ENCODE measurements at places on chromosomes 12 and 14.

DNA sequence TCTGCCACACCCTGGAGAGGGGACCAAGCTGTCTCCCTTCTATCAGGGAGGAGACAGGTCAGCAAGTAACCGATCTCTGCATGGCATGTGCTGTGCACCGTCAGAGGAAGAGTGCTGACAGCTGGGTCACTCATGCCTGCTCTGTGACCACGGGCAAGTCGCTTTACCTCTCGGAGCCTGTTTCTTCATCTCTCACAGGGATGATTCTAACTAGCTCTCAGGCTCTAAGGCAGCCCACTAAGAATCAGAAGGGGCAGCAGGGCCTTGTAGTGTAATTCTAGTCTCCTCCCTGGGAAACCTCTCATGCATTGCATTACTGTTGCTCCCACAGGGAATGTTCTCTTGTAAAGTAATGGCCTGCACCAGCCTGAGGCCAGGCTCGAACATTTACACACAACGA lies 11.9 kb downstream of the CD9 start:
- no peak for DNase-seq

GRCh38 chr12:93502802-93503623 lies 35.7 kb downstream of the MRPL42 start:
- DNase-seq: peak; percentile 20

- DNase-seq: peak; percentile 62
Observed at GRCh38 chr14:64760146-64760755, 56.0 kb downstream of the PLEKHG3 start.

DNA sequence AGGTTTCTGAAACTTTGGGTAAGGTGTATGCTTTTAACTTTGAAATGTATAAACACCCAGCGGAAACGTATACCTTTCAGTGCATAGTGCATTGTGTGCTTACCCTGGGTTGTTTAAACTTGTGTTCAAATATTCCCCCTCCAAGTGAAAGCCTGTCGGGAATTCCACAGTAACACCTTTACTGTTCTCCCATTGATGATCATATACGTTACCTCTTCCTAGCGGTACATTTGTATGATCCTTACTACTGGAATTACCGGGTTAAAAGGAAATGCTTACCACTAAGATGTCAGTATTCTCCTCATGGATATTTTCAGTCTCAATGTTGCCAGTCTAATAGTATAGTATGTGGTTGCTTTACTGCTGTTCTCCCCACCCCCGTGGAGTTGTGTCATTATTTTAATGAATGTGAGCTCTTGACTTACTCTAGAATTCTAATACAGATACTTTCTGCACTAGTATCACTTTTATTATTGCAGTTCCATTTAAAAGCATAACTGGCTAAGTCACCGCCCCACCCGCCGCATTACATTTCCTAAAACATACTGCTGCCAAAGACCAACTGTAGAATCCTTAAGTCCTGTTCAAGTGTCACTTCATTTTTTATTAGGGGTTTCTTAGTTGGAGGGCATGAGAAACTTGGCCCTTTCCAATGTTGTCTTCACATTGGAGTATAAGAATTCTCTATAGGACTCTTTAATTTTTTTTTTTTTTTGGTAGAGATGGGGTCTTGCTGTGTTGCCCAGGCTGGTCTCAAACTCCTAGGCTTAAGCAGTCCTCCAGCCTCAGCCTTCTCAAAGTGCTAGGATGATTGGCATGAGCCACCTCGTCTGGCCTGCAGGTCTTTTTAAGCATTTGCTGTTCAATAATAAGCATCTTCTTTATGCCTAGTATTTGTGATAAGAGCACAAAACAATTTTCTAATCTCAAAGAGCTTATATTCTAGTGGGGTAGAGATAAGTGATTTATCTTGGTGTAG lies 24.9 kb downstream of the NUDT4 start:
- no peak for DNase-seq

DNA sequence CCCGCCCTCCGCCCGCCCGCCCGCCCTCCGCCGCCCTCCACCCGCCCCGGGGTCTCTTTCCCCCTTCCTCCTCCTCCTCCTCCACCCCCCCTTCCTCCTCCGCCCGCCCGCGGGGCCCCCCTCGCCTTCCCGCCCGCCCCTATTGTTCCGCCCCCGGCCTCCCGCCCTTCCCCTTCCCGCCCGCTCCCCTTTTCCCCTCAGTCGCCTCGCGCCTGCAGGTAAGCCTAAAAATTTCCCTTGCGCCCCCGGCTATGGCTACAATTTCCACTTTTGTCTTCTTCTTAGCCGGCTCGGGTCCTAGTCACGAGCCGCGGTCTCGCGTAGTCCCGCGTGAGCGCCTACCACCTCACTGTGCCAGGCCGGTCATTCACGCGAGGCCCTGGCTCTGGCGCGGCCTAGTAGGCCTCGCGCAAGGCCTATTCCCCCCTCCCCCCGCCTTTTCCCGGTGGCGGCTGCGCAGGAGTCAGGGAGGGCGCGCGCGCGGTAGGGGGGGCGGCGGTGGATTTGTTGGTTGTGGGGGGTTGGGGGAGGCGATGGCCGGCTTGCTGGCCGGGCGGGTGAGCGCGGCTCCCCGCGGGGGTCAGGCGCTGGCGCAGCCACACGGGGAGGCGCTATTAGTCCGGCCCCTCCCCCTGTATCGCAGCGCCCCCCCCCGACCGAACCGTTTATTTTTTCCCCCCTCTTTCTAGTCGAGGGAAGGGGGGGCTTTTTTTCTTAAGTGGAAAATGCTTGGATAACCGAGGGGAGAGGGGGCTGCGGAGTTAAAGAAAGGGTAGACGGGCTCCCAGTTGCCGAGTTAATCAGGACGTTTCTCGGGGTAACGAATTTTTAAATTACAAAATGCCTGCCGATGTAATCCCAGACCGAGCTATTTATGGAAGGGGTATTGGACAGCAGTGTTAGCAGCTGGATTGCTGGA lies 516 bp downstream of the PCBP2 start:
- peak; percentile 80 for DNase-seq

DNA sequence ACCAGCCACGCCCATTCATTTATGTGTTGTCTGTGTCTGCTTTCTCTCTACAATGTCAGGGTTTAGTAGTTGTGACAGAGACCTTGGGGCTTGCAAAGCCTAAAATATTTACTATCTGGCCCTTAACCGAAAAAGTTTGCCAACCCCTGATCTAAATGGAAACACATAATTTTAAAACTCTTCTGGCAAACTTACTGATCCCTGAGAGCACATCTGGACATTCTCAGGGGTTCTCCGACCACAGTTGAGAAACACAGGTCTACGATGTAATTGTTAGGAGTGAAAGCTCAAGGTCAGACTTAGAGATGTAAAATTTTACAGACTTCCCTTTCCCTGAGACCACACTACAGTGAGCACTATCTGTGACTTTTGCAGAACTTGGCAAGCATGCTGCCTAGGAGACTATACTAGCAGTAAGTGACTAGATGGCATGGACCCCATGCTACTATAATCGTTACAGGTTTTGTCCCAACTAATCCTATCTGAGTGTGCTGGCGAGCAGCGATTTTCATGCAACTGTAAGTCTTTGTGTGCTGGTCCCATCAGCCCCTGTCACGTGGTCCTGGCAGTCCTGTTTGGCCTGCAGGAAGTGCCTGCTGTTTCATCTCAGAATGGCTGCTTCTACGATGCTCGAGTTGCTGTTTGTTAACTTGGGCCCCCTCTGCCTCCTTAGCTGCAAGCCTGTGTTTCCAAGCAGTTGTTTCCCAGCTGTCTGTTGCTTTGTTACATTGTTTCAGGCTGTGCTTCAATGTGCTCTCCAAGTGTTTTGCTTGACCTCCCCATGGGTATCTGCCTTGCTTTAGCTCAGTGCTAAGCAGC lies 21.6 kb downstream of the TMTC2 start:
- no peak for DNase-seq

DNA sequence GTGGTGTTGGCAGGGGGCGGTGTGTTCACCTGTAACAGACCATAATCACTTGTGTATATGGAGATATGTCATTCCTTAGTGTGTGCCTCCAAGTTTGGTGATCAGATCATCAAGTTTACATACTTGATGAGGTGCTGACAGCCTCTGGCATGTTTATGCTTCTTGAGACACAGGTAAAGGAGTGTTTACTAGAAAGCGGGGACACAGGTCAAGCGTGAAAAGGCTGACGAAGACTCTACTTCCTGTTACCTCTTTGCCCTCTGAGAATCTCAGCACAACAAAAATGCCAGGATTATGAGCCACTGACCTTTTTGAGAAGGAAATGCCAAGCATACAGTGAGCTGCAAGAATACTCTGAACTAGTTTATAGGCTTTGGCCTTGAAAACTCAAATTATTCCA lies 29.6 kb downstream of the PRDM4 start:
- DNase-seq: peak; percentile 43

DNA sequence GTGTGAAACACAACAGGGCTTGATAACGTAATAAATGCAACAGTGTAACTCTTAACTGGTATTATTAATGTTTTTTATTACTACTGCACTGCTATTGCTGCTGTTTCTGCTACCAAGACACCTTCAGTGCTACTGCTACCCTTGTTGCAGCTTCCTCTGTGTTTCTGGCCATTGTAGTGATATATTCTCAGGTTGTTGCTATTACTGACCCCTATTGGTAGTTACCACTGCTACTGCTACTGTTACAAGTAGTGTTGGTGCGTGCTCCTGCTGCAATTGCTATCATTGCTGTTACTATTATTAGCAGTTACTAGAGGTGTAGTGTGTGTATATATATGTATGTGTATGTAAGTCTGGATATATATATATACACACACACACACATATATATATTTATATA lies 87.2 kb upstream of the PTPRB start:
- no peak for DNase-seq

GRCh38 chr12:113245695-113246477 lies 24.6 kb downstream of the TPCN1 start:
- no peak for DNase-seq

- DNase-seq: no peak
Observed at GRCh38 chr12:113388351-113388750, 15.3 kb downstream of the SDS start.

DNA sequence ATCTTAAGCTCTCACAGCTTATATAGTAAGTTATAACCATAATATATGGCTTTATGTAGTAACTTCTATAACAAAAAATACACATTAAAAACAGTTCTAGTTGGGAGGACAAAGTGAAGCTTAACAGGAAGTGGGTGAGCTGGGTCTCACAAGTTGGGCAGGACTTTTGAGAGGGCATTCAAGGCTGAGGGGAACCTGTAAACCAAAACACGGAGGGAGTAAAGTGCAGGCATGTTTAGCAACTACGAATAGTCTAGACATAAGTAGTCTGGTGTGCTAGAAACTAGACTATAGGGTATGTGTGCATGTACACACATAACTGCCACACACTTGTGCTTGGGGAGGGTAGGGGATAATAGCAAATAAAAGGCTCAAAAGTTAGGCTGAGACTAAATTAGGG lies 14.2 kb upstream of the NEK9 start:
- DNase-seq: no peak

DNA sequence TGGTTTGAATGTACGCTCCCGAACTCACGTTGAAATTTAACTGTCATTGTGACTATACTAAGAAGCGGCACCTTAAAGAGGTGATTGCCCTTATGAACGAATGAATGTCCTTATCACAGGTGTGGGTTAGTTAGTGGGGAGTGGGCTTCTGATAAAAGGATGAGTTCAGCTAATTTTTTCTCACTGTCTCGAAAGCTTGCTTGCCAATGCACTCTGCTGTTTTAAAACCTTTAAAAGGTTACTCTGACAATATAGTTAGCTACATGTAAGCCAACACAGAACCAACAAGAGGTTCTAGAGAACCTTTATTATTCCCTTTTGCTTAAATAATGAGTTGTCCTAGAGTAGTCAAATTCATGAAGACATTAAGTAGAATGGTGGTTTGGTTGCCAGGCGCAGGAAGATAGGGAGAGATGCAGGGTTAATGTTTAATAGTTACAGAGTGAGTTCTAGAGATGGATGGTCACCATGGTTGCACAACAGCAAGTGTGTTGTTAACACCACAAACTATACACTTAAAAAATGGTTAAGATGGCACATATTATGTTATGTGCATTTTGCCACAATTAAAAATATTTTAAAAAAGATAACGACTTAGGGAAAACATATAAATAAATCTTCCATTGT lies 26.3 kb downstream of the RTN1 start:
- DNase-seq: no peak

DNA sequence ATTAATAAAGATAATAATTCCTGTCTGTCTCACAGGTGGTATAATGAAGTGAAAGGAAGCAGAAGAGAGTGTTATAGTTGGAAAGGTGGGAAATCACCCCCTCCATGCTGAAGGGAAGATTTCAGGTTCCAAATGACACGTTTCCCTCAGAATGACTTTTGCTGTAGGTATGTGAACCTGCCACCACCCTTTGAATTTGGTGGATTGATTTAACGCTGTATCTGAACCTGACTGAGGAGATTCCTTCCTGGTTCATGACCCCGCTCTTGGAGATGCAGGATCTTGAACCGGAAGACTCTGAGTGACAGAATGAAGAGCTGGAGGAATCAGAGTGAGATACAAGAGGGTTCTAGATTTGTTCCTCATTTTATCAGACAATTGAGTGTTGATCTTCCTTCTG lies 20.3 kb upstream of the EMP1 start:
- no peak for DNase-seq

GRCh38 chr12:124036657-124037109 lies 63.7 kb downstream of the ZNF664 start:
- peak; percentile 46 for DNase-seq

DNA sequence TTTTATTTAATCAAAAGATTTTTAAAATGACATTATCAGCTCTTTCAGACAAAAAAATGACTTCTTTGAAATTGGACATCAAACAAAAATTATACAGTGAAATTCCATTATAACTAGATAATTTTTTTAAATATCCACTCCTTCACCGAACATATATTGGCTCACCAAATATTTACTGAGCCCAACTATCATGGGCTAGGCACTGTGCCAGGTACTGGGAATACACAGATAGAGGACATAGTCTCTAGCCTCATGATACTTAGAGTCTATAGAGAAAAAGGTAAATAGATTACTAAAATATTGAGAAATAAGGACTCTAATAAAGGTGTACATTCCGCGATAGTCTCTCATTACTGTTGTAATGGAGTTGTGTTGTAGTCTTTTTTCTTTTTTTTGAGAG lies 219.9 kb downstream of the SEC23A start:
- DNase-seq: no peak

- no peak for DNase-seq
Observed at GRCh38 chr12:54230555-54230954, 41.8 kb upstream of the SMUG1 start.

DNA sequence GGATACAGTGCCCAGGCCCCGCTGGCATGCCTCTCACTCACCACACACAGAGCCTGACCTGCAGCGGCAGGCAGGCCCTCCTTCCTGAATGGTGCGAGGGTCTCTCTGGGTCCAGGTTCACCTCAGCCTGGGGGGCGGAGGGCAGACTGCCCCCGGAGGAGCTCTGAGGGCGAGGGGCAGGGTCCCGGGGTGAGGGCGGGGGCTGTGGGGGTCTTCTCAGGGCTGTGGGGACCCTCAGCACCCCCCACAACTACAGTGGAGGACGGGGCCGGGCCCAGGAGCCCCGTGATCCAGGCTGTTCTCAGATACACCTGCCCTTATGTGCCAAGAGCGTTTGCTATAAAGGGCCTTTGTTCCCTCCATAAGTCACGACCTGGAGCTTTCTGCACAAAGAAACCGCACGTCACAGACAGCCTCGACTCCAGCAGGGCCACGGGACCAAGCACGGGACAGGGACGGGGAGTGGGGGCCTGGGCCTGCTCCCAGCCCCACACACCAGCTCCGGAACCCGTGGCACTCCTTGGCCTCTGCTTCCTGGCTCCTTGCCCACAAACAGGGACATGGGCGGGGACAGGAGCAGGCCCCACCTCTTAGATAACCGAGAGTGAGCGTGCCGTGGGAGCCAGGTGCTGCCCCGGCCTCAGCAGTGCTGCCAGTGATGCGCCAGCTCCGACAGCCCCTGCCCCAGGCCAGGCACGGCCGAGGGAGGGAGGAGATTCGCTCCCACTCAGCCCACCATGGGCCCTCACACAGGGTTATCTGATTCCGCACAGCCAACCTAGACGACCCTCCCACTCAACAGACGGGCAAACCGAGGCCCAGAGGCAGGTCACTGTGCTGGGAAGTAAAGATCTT lies 101.9 kb downstream of the RFLNA start:
- DNase-seq: no peak

All from germinal center (tissue), 1 donor.